NCI-H2029 treated with DMSO at 0.1 percent for 48 hours (cell line): ENCODE measurements at places on chromosomes 12 and 14.
A peak's percentile ranks its signal among the peaks of the same experiment; 100 is the strongest.

GRCh38 chr12:52214421-52214802 lies 18.6 kb upstream of the KRT7 start:
- DNase-seq: no peak

GRCh38 chr14:29664515-29664914 lies 263.1 kb downstream of the PRKD1 start:
- DNase-seq: no peak

DNA sequence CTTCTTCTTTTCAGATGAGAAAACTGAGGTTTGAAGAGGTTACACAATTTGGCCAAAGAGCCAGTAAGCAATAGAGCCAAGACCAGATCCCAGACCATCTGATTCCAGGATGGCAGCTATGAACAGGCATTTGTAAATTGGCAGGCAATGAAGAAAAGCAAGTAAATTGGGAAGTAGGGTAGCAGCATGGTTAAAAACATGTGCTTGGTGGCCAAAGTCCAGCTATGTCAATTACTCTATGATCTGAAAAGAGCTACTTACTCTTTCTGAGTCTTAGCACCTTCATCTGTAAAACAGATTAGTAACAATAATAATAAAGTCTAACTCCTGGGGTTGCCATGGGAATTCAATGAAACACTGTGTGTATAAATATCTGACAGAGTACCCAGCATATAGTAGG lies 60.2 kb upstream of the MDM1 start:
- DNase-seq: no peak

GRCh38 chr14:53108292-53109104 lies 44.6 kb downstream of the DDHD1 start:
- DNase-seq: peak; percentile 65

GRCh38 chr14:103898204-103898603 lies 30.1 kb upstream of the TDRD9 start:
- no peak for DNase-seq

GRCh38 chr14:47186486-47186885 lies 488.9 kb downstream of the MDGA2 start:
- DNase-seq: no peak

DNA sequence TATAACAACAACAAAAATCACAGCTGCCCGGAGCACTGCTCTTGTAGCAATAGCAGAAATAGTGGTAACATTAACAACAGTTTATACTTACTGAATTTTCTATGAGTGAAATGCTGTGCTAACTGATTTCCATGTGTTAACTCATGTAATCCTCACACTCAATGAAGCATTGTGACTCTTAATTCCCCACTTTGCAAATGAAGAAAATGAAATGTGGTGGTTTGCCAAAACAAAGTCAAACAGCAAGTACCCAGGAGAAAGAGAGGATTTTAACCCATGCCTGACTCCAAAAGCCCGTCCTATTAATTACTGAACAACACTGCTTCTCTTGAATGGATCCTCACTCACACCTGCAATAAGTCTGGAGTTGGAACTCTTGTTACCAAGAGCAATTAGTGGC lies 123.5 kb downstream of the MED13L start:
- no peak for DNase-seq

DNA sequence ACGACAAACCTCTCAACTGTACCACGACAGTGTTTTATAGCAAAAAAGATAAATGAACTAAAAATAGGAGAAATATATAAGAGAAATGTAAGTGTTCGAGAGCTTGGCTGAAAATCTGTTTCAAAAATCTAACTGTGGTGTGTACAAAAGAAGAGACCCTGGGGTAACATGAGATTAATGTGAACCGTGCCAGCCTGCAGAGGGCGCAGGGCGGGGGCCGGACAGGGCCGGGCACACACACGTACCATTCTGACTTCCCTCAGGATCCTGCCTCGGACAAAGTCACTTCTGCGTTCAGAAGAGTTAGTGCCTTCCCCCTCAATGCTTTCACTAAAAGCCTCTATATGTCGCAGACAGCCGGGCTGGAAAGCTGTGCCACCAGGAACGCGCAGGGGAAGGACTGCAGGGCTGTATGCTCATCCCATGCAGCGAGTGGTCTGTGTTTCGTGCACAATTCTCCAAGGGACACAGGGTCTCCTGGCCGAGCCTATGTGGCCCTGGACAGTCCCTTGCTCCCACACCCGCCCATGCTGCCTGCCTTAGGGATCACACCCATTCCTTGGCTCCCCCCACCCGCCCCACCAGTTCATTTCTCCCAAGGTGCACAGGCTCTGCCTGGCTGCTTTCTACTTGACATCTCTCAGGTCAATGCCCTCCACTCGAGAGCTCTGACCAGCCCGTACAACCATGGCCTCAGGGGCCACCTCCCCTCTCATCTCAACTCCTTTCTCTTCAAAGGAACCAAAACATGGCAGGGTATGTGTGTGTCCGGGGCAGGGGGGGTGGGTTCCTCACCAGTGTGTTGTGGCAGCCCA lies 8.5 kb downstream of the CDCA4 start:
- DNase-seq: no peak

GRCh38 chr14:59427653-59428580 lies 37.3 kb downstream of the GPR135 start:
- no peak for DNase-seq

- DNase-seq: no peak
Measured at GRCh38 chr12:131365821-131366260, 345.0 kb upstream of the SFSWAP start.

- DNase-seq: peak; percentile 29
Measured at GRCh38 chr12:67269633-67270573, 745 bp downstream of the CAND1 start.

DNA sequence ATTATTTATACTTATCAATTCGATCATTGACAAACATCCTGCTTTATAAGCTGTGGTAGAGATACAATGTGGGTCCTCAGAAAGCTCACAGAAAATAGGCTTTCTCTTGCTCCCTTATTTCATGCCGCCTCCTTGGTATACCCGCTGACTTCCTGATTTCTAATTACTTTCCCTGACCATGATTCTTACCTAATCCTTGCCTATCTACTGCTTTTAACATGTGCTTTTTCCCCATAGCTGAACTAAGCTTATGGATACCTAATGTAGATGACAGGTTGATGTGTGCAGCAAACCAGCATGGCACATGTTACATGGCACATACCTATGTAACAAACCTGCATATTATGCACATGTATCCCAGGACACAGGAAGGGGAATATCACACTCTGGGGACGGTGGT lies 65.1 kb downstream of the ITPR2 start:
- no peak for DNase-seq

GRCh38 chr12:105321125-105321524 lies 9.4 kb upstream of the C12orf75 start:
- no peak for DNase-seq

DNA sequence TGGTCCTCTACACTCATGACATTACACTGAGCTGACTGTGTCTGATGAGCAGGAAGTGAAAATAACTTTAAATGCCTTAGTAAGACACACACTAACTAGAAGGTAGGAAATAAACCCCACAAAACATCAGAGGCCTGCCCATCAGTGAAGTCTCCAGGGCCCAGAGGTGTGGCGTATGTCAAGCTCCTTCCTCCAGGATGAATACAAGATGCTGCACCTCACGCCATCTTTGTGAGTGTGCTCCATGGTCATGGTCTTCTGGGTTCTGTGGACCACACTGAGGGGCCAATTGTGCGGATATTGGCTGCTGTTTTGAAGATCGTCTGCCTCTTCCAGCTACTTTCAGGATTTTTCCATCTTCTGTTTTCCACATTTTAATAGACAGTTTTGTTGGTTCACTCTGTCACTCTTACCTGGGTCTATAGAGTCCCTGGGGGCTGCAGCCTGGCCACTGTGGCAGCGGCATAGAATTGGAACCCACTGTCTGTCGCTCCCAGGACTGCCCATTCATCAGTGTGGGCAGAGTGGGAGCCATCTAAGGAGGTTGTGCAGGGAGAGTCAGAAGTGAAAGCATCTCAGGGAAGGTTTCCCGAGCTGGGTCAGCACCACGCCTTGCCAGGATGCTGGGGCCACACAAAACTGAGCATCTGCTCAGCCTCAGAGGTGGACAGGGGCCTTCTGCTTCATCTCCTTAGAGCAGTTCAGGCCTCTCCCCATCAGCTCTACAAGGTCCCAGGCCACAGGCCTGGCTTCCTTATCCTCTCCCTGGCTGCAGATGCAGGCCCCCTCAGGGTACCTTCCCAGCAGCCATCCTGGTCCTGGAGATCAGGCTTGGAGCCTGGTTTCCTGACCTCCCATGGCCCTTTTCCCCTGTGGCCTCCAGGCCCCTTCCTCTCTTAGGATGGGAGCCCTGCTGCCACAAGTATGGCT lies 57.5 kb upstream of the C14orf180 start:
- no peak for DNase-seq

GRCh38 chr14:55071870-55072640 lies 20.6 kb downstream of the MAPK1IP1L start:
- peak; percentile 48 for DNase-seq

- DNase-seq: no peak
Measured at GRCh38 chr12:77493302-77494168, 337.2 kb upstream of the NAV3 start.

GRCh38 chr12:19093218-19093617 lies 36.3 kb upstream of the PLEKHA5 start:
- no peak for DNase-seq

GRCh38 chr14:33259764-33260163 lies 321.1 kb downstream of the NPAS3 start:
- DNase-seq: no peak

GRCh38 chr14:96470331-96470730 lies 31.9 kb upstream of the PAPOLA start:
- no peak for DNase-seq

DNA sequence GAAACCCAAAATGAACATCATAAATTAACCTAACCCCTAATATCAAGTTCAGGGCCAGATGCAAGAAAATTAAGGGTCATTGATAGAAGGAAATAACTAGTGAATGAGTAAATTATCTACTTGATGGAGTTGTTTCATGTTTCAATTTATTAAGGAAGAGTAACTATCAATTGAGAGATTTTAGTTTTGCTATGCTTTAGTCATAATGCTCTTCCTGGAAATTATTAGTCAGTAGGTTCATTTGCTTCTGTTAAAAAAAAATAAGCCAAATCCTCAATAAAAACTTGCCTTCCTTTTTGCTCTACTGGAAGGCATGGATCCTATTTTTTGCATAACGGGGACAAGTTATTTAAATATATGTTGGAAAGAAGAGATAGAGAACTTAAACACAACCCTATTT lies 59.0 kb upstream of the HIF1A start:
- no peak for DNase-seq

- no peak for DNase-seq
Measured at GRCh38 chr14:93744176-93744575, 44.1 kb downstream of the PRIMA1 start.

DNA sequence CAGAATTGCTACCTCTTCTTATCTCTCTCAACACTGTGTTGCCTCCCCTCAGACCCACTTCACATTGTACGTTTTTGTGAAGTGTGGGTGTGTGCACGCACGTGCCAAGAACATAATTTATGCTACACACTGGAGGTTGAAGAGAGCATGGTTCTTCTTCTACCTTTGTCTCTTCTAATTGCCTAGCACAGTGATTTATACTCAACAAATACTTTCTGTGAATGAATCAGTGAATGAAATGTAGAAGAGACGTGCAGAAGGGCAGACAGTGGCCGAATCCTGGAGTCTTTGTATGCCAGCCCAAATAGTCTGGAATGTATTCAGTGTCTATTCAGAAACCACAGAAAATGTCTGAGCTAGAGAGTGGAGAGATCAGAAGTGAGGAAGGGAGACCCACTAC lies 4.6 kb upstream of the SAMD4A start:
- DNase-seq: no peak

- peak; percentile 78 for DNase-seq
Measured at GRCh38 chr12:6962285-6963015, 8.0 kb downstream of the PHB2 start.

- DNase-seq: no peak
Measured at GRCh38 chr12:117835156-117835555, 133.6 kb downstream of the KSR2 start.

GRCh38 chr12:118183155-118183554 lies 47.2 kb downstream of the PEBP1 start:
- DNase-seq: no peak

DNA sequence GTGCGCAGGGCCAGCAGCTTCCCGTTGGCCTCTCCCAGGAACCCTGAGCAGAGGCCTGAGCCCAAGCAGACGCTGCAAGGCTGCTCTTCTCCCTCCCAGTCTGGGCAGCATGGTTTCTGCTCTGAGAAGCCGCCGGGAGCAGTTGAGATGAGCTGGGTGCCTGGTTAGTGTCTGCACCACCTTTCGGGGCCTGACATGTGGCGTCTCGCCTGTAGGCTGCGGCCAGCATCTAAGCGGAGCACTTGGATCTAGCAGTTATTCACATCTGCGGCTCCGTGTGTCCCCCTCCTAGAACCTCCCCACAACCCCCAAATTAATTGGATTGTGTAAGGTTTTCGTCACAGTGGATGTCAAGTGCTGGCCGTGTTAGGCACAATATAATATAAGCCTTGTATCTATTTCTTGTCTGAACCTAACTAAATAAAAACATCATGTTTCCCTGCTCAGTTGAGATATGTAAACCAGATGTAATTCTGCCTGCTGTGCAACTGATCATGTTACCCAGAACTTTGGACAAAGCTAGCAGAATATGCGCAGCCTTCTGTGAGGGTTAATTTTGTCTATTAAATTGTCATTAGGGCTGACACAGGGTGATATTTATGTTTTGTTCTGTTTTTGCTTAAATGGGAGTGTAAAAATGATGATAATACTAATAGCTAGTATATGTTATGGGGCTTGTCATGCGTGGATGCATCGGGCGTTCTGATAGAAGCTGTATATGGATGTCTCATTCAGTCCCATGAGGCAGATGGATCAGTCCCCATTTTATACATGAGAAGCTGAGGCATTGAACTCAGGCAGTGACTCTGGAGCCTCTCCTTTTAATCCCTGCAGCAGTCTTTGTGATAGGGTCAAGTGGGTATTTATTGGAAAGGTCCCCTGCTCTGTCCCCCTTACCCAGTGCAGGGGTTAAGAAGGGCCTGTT lies 45.8 kb downstream of the ELK3 start:
- no peak for DNase-seq

- DNase-seq: no peak
Measured at GRCh38 chr12:87687362-87687761, 341.8 kb downstream of the C12orf50 start.

- no peak for DNase-seq
Measured at GRCh38 chr14:99242816-99243721, 28.9 kb downstream of the BCL11B start.

GRCh38 chr14:58014778-58015177 lies 137.2 kb downstream of the ARMH4 start:
- DNase-seq: no peak

GRCh38 chr12:117387832-117388231 lies 26.4 kb upstream of the NOS1 start:
- DNase-seq: no peak

DNA sequence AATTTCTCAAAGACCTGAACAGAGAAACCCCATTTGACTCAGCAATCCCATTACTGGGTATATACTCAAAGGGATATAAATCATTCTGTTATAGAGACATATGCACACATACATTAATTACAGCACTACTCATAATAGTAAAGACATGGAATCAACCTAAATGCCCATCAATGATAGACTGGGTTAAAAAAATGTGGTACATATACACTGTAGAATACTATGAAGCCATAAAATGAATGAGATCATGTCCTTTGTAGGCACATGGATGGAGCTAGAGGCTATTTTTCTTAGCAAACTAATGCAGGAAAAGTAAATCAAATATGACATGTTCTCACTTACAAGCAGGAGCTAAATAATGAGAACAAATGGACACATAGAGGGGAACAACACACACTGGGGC lies 303.8 kb downstream of the BTG1 start:
- DNase-seq: no peak

- no peak for DNase-seq
Measured at GRCh38 chr12:47822401-47822800, 2.7 kb upstream of the HDAC7 start.

- peak; percentile 78 for DNase-seq
Measured at GRCh38 chr14:36507847-36508417, 12.1 kb downstream of the NKX2-1 start.
